Activated CD4-positive, alpha-beta memory T cell treated with anti-CD3 and anti-CD28 coated beads, Interleukin-2, amount 10 ng/mL, durations not matched to agents 7 days and 5 days (primary cell): ENCODE measurements at places on chromosomes 5 and 9.

- no peak overlapping the region for H3K27ac ChIP-seq
- no peak overlapping the region for H3K4me3 ChIP-seq
- H3K27me3 ChIP-seq, result peaks cover 6% of the 10 kb centered on the region
- no peak for DNase-seq
These were observed 198.6 kb downstream of the PAX5 start for GRCh38 chr9:36835271-36835996.

DNA sequence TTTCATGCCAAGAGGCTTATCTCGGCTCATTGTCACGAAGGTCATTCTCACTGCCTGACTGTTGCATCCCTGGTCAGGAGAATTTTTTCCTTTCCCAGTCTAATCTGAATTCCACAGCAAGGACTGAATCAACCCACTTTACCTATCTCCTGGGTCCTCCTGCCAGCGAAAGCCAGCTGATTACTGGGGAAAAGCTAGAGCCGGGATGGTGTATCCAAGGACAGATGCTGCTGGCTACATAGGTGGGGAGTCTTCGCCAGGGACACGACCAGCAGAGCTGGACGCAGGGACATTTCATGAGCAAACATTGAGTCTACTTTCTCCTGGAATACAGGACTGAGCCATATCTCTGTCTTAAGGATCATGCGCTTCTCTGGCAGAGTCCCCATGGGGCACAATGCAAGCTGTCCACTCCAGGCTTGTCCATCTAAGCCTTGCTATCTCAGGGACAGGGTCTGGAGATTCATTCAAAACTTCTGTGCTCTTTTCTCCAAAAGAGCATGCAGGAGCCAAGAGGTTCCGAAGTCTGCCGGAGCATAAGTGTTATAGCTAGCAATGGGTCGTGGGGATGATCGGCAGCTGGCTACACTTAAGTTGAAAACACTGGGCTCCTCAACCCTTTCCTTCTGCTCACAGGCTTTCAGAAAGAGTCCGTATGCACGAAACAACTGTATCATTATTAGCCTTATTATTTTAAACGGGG, 6.5 kb upstream of the HAND1 start:
- H3K4me3 ChIP-seq, result no peak overlapping the region
- H3K36me3 ChIP-seq, result peaks cover under 1% of the 10 kb centered on the region
- H3K27me3 ChIP-seq, result peaks cover 86% of the 10 kb centered on the region
- DNase-seq, result no peak

DNA sequence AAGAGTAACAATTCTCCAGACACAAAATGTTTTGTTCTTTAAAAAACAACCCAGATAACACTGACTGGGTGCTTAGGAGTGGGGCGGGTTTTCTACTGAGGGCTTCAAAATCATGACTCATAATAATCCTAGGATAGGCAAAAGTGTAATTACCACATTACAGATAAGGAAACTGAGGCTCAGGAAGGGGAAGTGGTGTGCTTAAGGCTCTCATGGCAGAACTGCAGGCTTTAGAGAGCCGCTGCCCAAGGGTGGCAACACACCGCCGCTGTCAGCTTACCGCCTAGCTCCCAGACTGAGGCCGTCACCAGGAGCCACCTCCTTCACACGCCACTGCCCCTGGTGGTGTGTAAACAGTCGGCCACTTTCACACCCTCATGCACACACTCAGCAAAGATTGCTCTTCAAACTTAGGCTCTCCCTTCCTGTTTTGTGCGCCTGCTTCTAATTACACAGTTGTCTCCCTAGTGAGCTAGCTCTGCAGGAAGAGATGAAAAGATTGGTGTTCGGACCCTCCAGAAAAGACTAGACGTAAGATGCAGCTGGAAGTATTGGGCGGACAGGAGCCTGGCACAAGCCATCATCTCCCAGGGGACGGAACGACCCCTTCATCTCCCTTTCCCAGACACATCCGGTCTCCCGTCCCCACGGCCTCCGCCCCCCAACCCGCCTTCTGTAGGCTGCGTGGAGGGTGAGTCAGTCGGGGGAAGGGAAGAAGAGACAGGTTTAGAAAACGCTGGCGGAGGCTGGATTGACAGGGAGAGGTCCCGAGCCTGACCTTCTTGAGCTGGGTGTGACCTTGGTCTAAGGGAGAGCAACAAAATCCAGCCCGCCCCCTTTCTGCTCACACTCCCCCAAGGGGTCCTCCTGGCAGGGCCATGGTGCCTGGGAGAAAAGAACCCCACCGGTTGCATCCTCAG, 162.7 kb downstream of the SYK start:
- H3K4me3 ChIP-seq, result peak overlapping the region; percentile 34
- DNase-seq, result peak; percentile 56
- H3K27me3 ChIP-seq, result no peaks in the 10 kb centered on the region
- H3K27ac ChIP-seq, result peak overlapping the region; percentile 47

DNA sequence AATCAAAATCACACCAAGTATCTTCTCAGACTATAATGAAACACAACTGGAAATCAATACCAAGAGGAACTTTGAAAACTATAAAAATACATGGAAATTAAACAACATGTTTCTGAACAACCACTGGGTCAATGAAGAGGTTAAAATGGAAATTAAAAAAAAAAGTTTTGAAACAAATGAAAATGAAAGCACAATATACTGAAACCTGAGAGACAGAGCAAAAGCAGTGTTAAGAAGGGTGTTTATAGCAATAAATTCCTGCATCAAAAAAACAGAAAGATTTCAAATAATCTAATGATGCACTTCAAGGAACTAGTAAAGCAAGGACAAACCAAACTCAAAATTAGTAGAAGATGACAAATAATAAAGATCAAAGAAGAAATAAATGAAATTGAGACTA, 92.0 kb downstream of the TMEM232 start:
- H3K4me1 ChIP-seq, result no peaks in the 10 kb centered on the region
- DNase-seq, result no peak
- H3K36me3 ChIP-seq, result no peaks in the 10 kb centered on the region
- H3K4me3 ChIP-seq, result no peak overlapping the region

DNA sequence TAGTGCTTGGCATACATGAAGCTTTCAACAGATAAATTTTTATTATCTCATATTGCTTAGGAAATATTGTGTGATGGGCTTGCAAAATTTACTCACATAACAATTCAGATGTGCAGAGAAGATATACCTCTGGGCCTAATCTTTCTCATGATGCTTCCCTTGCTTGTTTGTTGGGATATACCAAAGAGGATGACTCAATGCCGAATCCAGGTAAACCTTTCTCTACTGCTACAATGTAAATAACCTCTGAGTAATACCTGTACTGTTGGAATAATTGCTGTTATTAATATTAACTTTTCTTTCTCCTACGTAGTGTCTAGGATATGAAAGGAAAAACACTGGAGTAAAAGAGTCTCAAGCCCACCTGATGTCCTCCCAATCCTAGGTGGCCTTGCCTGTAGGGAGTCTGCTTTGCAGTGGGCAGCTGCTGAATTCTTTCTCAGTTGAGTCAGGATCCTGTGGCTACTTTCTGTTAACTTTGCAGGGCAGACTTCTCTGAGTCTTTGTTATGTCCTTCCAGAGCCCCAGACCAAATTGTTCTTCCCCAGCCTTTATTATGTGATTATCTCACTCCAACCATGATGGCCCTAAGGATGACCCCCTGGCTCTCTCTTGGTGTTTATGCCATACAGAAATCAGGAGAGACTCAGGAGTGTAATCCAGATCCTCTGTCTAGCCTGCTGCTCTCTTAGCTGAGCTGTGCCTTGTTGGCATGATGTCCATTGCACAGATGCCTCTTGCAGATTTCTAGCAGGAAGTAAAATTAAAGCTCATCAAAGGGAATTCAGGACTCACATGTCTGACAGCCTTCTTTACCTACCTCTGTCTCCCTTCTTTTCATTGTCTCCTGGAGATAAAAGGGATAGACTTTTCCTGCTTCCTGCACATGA, 208.1 kb downstream of the SNX18 start:
- H3K27me3 ChIP-seq, result peaks cover 5% of the 10 kb centered on the region
- H3K27ac ChIP-seq, result no peak overlapping the region
- H3K36me3 ChIP-seq, result peaks cover 22% of the 10 kb centered on the region
- H3K4me1 ChIP-seq, result peaks cover 6% of the 10 kb centered on the region
- H3K4me3 ChIP-seq, result no peak overlapping the region

DNA sequence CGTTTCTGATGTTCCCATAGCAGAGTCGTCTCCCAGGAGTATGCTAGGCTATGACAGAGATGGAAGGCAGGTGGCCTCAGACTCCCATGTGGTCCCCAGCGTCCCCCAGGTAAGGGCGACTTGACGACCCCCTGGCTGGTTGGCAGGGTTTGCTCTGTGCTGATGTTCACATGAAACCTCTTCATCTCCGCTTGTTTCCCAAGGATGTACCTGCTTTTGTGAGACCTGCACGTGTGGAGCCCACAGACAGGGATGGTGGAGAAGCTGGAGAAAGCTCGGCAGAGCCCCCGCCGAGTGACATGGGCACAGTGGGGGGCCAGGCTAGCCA, 108.3 kb downstream of the WNK2 start:
- no peak overlapping the region for H3K4me3 ChIP-seq
- no peak overlapping the region for H3K27ac ChIP-seq
- H3K36me3 ChIP-seq, result no peaks in the 10 kb centered on the region
- H3K4me1 ChIP-seq, result peaks cover 7% of the 10 kb centered on the region
